Stimulated activated CD8-positive, alpha-beta memory T cell treated with anti-CD3 and anti-CD28 coated beads, Interleukin-4, amount 100 ng/mL, for 4 hours (primary cell): ENCODE measurements at places on chromosomes 4 and X.

- no peak for DNase-seq
Observed at GRCh38 chr4:75497133-75497532, 17.1 kb downstream of the RCHY1 start.

GRCh38 chr4:26574563-26574962 is 9.3 kb upstream of the TBC1D19 start:
- DNase-seq: no peak

DNA sequence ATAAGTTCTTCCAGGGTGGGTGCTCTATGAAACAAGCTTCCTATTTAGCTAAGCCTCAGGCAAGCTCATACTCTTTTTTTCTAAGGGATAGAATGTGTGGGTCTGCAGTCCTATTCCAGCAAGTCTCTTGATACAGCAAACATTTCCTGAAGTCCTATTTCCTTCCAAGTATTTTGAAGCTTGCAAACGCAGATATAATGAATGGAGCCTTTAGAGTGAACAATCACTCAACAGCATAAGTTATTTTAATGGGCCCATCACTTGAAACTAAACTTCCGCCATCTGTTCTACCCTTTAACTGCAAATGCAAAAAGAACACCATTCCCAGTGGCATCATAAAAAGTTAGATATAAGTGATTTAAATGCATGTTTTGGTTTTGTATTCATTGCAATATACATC is 108.3 kb upstream of the TAPT1 start:
- DNase-seq: no peak

- no peak for DNase-seq
Observed at GRCh38 chrX:15973946-15974345, 119.3 kb upstream of the AP1S2 start.
